Activated CD4-positive, alpha-beta T cell treated with anti-CD3 and anti-CD28 coated beads, Interleukin-2, amount 10 ng/mL, durations not matched to agents 7 days and 5 days (primary cell): ENCODE measurements at places on chromosomes 16 and 17. TPM values are rescaled to one million over a fixed set of nuclear protein-coding genes. Genes with fewer than 3 reads are reported as not detected.
A peak's percentile ranks its signal among the peaks of the same experiment; 100 is the strongest.

DNA sequence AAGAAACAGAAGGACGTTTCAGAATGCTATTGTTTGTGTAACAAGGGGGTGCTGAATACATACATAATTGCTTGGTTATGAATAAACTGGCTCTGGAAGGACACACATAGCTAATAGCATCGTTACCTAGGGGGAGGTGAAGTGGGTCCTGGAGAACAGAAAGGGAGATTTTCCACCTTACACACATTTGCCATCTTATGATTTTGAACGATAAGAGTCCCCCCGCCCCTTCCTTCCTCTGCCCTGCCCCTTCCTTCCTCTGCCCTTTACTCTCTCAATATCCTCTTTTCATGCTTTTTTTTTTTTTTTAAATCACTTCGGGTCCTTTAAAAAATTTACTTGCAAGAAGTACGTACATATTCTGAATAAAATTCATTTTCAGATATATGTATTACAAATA is 902 bp upstream of the DHRS7B start:
- peak; percentile 76 for DNase-seq

- peak; percentile 16 for DNase-seq
Observed at GRCh38 chr16:1152123-1152638, 725 bp upstream of the CACNA1H start.

DNA sequence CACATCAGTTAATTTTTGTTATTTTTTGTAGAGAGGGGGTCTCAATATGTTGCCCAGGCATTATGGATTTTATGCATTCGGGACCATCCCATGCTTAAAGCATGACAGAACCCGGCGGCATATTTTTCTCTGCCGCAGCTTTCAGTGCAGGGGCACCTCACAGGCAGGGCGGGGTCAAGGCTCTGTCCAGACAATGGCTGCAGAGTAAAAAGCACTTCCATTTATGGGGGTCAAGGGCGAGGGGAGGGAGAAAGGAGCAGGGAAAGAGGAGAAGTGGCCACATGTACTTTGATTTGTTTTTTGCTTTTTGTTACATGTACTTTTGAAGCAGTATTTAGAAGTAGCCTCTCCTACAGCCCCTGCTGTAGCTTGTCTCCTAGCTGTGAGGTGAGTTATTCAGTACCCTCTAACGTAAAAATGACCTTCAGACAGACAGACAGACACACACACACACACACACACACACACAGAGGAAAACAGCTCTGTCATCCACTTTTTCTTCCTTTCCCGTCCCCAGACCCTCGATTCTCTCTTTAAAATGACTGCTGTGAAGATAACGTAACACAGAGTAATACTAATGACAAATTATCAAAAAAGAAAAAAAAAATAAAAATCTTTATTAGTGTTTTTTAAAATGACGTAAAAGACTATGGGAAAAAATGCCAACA is 856 bp upstream of the SCPEP1 start:
- no peak for DNase-seq

DNA sequence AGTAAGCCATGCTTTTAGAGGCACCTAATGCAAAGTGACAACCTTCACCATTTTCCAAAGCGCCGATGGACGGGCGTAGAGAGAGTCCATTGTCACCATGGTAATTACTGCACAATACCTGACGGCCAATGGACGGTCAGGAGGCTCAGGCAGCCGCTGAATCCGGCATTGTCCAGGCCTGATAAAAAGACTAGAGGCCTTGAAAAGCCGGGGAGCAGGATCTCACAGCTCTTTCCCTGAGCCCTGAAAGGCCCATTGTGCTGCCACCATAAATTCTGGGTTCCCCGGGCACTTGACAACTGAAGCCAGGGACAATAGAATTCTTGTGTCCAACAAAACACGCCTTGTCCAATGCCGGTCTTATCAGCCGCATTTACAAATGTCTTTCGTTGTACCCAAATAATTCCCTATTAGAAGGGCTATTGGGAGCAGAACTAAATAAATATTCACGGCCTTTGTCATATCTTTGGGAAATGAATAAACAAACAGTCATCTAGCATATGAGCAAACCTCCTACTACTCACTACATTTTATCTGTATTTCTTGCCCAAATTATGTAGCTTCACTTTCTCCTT is 62.4 kb downstream of the CDH11 start:
- no peak for DNase-seq

DNA sequence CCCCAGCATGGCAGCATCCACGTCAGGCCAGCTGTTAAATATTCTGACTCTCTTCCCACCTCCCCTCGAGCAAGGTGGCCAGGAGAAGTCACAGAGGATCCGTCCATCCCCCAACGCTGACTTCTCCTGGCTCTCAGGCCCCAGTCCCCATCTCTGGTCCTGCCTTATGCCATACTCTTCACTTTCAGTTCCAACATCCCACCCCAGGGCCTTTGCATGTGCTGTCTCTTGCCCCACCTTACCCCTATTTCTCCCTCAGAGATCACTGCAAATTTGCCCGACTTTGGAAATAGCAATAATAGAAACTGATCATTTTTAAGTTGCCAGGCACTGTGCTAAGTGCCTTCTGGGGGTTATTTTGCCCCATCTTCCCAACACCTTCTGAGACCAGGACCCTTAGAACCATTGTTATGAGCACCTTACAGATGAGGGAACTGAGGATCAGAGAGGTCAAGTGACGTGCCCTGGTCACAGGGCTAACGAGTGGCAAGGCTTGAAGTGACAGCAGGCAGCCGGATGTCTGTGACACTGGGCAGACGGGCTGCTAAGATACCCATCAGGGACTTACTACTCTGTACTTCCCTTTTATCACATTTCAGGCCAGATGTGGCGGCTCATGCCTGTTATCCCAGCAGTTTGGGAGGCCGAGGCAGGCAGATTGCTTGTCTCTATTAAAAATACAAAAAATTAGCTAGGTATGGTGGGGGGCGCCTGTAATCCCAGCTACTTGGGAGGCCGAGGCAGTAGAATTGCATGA is 17.7 kb downstream of the HID1 start:
- DNase-seq: no peak

- DNase-seq: no peak
Observed at GRCh38 chr17:54968988-54969332, 395 bp downstream of the STXBP4 start.

DNA sequence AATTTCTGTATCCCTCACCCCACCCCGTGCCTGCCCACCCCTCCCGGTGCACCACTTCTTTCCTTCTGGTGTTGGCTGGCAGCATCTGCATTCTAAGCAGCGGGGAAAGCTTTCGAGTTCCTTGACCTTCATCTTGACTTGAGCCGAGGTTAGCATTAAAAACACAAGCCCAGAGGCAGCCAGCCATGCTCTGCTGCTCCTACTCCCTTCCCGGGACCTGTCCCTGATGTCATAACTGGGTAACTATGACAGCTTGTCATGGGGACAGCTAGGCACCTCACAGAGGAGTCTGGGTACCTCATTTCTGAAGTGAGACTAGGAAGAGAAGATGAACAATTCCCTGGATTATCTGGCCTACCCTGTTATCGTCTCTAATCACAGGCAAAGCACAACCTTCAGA is at the start of gene CFAP97D1:
CFAP97D1 (plus strand) TSS at position 301 of the 400 bp plus-strand sequence; CDS start at position 329, 28 bp downstream.
- DNase-seq: no peak

The SULT1A2 gene
- total RNA-seq: 0.50 TPM

The SLFN14 gene
- total RNA-seq: not detected

The C17orf78 gene
- not detected for total RNA-seq

The GABARAPL2 gene
- 66.2 TPM for total RNA-seq

The TSNAXIP1 gene
- 0.33 TPM for total RNA-seq
